Aorta (tissue), 5 donors: ENCODE measurements at places on chromosomes 16 and 17. TPM values are rescaled to one million over a fixed set of nuclear protein-coding genes. Genes with fewer than 3 reads are reported as not detected.

- H3K36me3 ChIP-seq = no peaks in the 10 kb centered on the region
- no peak for DNase-seq
- no peaks in the 10 kb centered on the region for H3K27me3 ChIP-seq
- no peak overlapping the region for H3K27ac ChIP-seq
Observed at GRCh38 chr17:76640550-76641380, 2.8 kb downstream of the ST6GALNAC1 start.

GRCh38 chr16:81221731-81222130 is 16.8 kb upstream of the BCO1 start:
- no peak overlapping the region for H3K4me3 ChIP-seq
- no peaks in the 10 kb centered on the region for H3K27me3 ChIP-seq
- no peak for DNase-seq
- no peaks in the 10 kb centered on the region for H3K4me1 ChIP-seq

GRCh38 chr16:68450741-68451255 is 2.5 kb upstream of the SMPD3 start:
- no peaks in the 10 kb centered on the region for H3K36me3 ChIP-seq
- H3K4me3 ChIP-seq = no peak overlapping the region
- no peaks in the 10 kb centered on the region for H3K4me1 ChIP-seq
- no peak overlapping the region for H3K27ac ChIP-seq
- H3K27me3 ChIP-seq = no peaks in the 10 kb centered on the region
- no peak for DNase-seq

DNA sequence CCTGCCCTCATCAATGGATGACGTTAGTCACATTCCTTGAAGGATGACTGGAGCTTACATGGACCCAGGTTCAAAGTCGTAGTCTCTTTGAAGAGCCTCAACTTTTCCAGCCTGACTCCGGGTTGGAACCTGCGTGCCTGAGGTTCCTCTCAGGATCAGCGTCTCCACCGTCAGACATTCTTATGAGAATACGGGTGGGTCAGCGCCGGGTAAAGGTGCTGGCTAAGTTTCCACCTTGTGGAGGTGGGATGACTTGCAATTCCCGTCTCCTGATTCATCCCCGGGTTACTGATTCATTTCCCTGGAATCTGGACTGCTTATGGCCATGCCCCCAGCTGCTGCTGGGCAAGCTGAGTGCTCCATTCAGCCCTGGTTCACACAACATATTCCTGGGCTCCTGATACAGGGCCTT is 38.9 kb upstream of the CMIP start:
- no peaks in the 10 kb centered on the region for H3K36me3 ChIP-seq
- H3K27me3 ChIP-seq = peaks cover 4% of the 10 kb centered on the region
- DNase-seq = peak; percentile 33
- no peaks in the 10 kb centered on the region for H3K4me1 ChIP-seq

DNA sequence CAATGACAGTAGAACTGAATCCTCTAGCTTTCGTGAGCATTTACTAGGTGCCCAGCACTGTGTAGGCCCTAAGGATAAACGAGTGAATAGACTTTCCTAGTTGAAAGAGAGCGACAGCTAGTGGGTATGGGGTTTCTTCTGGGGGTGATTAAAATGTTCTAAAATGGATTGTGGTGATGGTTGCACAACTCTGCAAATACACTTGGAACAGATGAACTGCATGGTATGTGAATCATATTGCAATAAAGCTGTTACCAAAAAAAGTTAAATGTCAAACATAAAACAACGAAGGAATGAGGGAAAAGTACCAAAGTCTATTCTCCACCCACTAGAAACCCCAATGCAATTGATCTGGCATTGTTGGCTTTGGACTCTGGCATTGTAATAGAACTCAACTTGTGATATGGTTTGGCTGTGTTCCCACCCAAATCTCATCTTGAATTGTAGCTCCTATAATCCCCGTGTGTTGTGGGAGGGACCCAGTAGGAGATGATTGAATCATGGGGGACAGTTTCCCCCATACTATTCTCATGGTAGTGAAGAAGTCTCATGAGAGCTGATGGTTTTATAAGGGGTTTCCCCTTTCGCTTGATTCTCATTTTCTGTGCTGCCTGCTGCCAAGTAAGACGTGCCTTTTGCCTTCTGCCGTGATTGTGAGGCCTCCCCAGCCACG is 70.5 kb downstream of the MARF1 start:
- no peaks in the 10 kb centered on the region for H3K36me3 ChIP-seq
- no peak for DNase-seq
- no peak overlapping the region for H3K27ac ChIP-seq
- no peaks in the 10 kb centered on the region for H3K4me1 ChIP-seq
- H3K27me3 ChIP-seq = no peaks in the 10 kb centered on the region

DNA sequence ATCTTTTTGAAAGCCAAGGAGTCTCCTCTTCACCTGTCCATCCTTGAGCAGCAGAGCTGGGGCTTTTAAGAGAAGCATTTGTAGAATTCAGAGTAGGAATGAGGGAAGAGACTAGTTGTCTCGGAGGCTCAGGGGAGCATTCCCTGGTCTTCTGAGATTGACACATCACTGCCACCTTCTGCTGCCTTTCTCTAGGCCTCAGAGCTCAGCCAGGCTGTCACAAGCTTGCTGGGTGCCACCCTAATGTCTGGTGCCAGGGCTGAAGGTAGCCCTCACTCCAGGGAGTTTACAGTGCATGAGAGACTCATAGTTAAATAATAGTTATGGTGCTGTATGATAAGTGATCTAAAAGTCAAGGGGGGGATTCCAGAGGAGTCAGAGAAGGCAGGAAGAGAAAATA is 39.7 kb downstream of the B9D1 start:
- no peak for DNase-seq
- no peaks in the 10 kb centered on the region for H3K27me3 ChIP-seq
- H3K4me1 ChIP-seq = no peaks in the 10 kb centered on the region
- H3K4me3 ChIP-seq = no peak overlapping the region
- H3K36me3 ChIP-seq = no peaks in the 10 kb centered on the region

- no peak for DNase-seq
- H3K27ac ChIP-seq = no peak overlapping the region
- H3K36me3 ChIP-seq = no peaks in the 10 kb centered on the region
- no peak overlapping the region for H3K4me3 ChIP-seq
Observed at GRCh38 chr16:78317564-78318240, 218.2 kb downstream of the WWOX start.

GRCh38 chr17:48767263-48767774 is 38.8 kb upstream of the HOXB13 start:
- H3K36me3 ChIP-seq = no peaks in the 10 kb centered on the region
- no peak overlapping the region for H3K27ac ChIP-seq
- H3K4me1 ChIP-seq = no peaks in the 10 kb centered on the region
- DNase-seq = peak; percentile 3
- no peak overlapping the region for H3K4me3 ChIP-seq
- H3K27me3 ChIP-seq = no peaks in the 10 kb centered on the region

DNA sequence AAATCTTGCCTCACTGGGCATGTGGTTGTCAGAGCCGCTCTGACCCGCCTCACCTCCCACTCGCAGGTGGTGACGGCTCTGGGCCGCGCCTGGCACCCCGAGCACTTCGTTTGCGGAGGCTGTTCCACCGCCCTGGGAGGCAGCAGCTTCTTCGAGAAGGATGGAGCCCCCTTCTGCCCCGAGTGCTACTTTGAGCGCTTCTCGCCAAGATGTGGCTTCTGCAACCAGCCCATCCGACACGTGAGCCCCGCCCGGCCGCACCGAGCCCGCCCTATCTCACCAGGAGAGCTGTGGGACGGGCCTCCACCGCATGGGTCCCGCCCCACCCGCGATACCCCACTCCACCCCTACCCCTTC is 4.0 kb downstream of the TGFB1I1 start:
- no peak overlapping the region for H3K27ac ChIP-seq
- H3K27me3 ChIP-seq = no peaks in the 10 kb centered on the region
- H3K4me1 ChIP-seq = no peaks in the 10 kb centered on the region
- no peak overlapping the region for H3K4me3 ChIP-seq
- no peak for DNase-seq

DNA sequence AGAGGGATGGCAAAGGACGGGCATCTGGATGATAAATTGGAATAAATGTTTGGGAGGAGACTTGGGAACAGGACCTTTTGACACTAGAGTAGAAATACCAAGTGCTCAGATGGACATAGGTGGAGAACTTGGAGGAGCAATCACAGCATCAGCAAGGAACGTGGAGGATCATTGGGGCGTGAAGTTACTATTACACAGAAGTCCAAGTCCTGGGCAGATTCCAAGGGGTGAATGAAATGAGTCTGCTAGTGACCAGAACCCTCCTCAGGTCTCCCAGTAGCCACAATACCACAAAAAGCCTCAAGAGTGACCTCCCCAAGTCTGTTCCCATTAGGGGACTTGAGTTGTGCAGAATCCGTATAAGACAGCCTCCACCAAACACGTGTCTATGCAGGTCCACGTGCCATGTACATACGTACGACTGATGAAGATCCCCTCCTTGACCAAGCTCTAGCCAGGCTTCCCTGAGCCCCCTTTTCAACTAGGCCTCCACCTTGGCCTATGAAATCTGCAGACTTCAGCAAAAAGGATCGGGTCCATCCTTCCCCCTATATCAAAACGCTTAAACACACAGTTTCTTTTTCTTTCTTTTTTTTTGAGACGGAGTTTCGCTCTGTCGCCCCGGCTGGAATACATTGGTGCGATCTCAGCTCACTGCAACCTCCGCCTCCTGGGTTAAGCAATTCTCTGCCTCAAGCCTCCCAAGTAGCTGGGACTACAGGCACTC is 2.2 kb downstream of the C17orf67 start:
- no peaks in the 10 kb centered on the region for H3K4me1 ChIP-seq
- no peak for DNase-seq
- H3K36me3 ChIP-seq = no peaks in the 10 kb centered on the region
- no peaks in the 10 kb centered on the region for H3K27me3 ChIP-seq

DNA sequence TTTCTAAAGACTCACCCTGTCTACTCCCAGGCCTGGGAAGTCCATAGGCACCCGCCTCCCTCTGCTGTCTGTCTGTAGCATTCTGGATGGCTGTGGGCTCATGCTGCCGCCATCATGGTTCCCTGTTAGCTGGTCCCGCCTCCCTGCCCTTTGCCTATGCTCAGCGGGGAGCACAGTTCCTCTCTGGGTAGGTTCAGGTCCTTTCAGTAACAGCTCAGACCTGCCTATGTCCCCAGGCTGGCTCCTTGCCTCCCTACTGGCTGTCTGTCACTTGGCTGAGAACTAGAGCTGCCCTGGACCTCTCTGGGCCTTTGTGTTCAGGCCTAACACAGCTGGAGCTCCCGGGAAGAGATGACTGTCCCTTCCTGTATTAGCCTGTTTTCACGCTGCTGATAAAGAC is 317.9 kb downstream of the SNX29 start:
- peaks cover 5% of the 10 kb centered on the region for H3K4me1 ChIP-seq
- no peaks in the 10 kb centered on the region for H3K27me3 ChIP-seq
- no peak overlapping the region for H3K27ac ChIP-seq
- DNase-seq = no peak

DNA sequence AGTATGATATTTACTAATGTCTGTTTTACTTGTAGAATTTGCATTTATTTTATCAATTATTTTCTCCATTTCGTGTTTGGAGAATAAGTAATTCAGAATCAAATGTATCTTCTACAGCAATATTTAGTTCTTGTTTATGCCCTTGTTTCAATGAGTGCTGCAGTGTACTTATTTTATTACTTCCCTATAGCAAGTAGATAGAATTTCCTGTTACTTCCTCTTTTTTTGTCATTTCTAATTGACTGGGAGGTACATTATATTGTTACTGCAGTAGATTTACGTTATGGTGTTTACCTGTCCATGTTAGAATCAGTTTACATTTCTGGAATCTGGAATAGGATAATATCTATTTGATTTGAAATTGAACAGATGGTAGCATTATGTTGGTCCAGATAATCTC is 71.2 kb downstream of the OMG start:
- no peak overlapping the region for H3K4me3 ChIP-seq
- no peaks in the 10 kb centered on the region for H3K27me3 ChIP-seq
- no peaks in the 10 kb centered on the region for H3K4me1 ChIP-seq
- DNase-seq = no peak
- no peak overlapping the region for H3K27ac ChIP-seq

DNA sequence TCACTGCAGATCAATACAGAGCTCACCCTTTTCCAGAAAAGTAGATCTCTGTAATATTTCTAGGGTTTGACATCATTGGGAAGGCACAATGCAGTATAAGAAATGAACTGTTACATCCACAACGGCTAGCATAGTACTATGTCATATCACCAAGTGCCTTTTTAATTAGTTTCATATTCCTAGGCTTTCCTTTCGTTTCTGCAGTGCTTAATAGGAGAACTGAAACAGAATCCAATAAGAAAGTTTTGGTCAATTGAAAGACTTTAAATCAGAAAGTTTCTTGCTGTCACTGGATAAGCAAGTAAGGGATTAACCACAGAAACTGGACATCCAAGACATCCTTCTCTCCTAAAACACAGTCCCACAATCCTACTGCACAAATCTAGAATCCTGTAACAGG is 3.5 kb upstream of the RNF43 start:
- H3K27ac ChIP-seq = no peak overlapping the region
- no peaks in the 10 kb centered on the region for H3K27me3 ChIP-seq
- H3K4me1 ChIP-seq = no peaks in the 10 kb centered on the region
- no peak overlapping the region for H3K4me3 ChIP-seq
- DNase-seq = no peak
- no peaks in the 10 kb centered on the region for H3K36me3 ChIP-seq

- no peak overlapping the region for H3K4me3 ChIP-seq
- no peaks in the 10 kb centered on the region for H3K27me3 ChIP-seq
- no peak overlapping the region for H3K27ac ChIP-seq
- H3K4me1 ChIP-seq = peaks cover 9% of the 10 kb centered on the region
- H3K36me3 ChIP-seq = peaks cover under 1% of the 10 kb centered on the region
Observed at GRCh38 chr17:31859487-31860008, 504 bp upstream of the COPRS start.

DNA sequence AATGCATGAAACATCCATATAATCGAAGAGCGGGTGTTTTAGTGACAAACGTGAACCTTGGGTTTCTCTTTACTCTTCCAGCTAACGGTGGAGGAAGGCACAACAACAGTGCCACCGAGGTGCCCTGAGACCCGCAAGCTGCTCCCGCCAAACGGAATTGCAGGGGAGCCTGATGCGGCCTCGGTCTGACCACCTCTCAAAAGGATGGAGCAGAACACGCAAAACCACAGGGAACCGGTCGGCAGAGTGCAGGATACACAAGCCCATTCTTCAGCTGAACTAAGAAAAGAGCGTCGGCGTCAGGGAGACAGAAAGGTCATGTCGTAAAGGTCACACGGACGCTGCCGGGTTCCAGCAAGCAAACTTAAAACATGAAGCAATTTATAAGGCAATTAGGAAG is 109.5 kb upstream of the ZNF750 start:
- H3K4me3 ChIP-seq = no peak overlapping the region
- no peaks in the 10 kb centered on the region for H3K4me1 ChIP-seq

GRCh38 chr17:4520060-4520893 is 21.6 kb downstream of the SPNS2 start:
- no peak for DNase-seq
- no peaks in the 10 kb centered on the region for H3K27me3 ChIP-seq
- H3K27ac ChIP-seq = no peak overlapping the region
- H3K36me3 ChIP-seq = no peaks in the 10 kb centered on the region

Gene PCYT2
- total RNA-seq = 20.8 TPM

Gene TEX14
- 0.16 TPM for total RNA-seq

Gene PIRT
- 0.18 TPM for total RNA-seq

Gene NCBP3
- total RNA-seq = 36.9 TPM

Gene CES3
- total RNA-seq = 2.4 TPM
